ENCODE measurements at places on chromosomes 12 and 14.
A peak's percentile ranks its signal among the peaks of the same experiment; 100 is the strongest.

- DNase-seq: no peak
Observed at GRCh38 chr14:31970744-31971143, 106.4 kb upstream of the ARHGAP5 start.

- peak; percentile 52 for DNase-seq
Observed at GRCh38 chr12:89709995-89710872, 1.6 kb upstream of the ATP2B1 start.

DNA sequence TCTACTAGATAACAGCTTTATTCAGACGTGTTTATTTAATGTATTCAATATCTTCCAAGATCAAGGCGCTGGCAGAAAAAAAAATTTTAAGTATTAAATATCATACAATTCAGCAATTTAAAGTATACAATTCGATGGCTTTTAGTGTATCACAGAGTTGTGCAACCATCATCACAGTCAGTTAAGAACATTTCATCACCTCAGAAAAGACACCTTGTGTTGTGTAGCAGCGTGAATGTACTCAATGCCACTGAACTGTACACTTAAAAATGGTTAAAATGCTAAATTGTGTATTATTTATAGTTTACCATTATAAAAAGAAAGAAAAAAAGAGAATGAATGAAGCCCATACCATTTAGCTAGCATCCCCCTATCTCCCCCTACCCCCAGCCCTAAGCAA is 96.4 kb downstream of the RIN3 start:
- no peak for DNase-seq

DNA sequence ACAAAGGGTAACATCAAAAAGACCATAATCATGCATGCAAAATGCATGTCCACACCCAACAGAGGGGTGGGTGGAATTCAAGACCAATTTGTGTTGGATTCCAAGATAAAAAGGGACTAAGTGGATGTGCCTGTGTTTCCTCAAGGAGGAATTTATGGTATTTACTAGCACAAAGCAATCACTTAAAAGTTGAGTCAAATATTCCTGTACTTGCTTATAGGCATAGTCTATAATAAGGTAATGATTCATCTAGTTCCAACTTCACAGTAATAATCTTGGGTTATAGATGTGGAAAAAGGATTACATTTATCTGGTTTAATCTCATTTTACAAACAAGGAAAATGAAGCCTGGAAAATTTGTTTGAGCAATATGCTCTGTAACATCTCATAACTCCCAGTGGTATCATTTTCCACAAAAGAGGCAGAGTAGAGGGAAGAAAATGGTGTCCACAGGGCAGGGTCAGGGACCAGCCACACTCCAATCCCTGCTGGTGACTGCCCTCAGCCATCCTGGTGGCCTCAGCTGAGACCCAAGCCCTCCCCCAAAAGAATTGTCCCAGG is 80.8 kb upstream of the REP15 start:
- no peak for DNase-seq

- DNase-seq: no peak
Observed at GRCh38 chr14:104980611-104981531, 2.7 kb upstream of the AHNAK2 start.

- DNase-seq: no peak
Observed at GRCh38 chr12:116630762-116631161, 71.6 kb downstream of the MAP1LC3B2 start.

- no peak for DNase-seq
Observed at GRCh38 chr12:76037130-76038103, 5.8 kb upstream of the PHLDA1 start.

DNA sequence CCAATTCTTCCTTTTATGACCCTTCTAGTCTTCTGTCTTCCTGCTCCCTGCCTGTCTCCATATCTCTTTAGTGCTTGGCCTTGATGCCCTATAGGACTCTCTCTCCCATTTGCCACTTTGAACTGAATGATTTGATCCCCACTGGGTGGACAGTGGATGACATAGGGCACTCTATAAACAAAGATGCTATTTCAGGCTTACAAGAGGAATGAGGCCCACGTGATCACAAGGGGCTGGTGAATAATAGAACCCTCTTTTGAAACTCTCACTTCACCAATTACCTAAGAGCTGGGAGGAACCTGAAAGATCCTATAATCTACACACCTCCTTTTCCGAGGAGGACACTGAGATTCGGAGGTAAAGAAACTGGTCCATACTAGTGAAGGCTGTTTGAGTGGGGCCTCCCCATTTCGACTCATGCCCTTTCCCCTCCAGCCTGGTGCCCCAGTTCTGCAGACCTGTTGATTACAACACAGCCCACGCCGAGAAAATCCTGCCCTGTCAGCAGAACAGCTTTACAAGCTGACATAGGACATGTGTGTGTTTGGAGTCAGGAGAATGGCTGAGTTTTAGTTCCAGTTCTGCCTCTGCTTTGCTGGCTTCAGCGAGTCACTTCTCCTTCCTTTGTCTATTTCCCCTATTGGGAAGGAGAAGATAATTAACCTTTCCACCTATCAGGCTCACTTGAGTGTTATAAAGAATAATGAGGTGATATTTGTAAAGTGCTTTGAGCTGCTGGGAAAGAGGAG is 400.3 kb downstream of the ZFP36L1 start:
- DNase-seq: no peak

DNA sequence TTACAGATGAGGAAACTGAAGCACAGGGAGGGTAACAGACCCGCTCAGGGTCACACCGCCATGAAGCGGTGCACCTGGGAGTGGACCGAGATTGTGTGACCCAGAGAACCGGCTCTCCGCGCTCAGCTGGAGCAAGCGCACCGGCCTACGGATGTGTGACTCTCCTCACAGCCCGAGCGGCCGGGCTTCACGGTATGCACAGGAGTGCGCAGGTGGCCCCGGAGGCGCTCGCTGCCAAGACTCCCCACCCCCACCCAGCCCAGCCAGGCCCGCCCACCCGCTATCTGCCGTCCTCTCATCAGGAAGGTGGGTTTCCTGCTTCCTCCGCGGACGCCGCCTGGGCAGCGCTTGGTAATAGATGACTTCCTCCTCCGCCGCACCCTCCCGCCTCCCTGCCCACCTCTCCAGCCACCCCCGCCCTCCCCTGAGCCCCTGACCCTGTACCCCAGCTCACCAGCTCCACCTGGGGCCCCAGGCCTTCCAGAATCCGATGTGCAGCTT is 110.7 kb downstream of the NCOR2 start:
- DNase-seq: no peak

DNA sequence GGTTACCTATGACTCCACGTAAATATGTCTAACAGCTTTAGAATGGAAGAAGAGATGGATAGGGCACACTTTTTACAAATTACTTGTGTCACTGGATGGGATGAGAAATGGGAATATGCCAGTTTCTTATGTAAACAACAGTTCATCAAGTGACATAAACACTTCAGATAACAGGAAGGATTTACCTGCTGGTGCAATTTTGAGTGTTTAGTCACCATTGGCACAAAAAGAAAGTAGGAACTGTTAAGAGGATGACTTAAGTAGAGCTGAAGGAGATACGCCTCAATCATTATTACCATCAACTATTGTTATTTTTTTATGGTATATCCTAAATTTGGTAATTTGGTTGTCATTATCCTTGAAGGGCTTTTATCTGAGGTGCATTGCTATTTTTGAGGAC is 83.2 kb downstream of the RMST start:
- DNase-seq: no peak

DNA sequence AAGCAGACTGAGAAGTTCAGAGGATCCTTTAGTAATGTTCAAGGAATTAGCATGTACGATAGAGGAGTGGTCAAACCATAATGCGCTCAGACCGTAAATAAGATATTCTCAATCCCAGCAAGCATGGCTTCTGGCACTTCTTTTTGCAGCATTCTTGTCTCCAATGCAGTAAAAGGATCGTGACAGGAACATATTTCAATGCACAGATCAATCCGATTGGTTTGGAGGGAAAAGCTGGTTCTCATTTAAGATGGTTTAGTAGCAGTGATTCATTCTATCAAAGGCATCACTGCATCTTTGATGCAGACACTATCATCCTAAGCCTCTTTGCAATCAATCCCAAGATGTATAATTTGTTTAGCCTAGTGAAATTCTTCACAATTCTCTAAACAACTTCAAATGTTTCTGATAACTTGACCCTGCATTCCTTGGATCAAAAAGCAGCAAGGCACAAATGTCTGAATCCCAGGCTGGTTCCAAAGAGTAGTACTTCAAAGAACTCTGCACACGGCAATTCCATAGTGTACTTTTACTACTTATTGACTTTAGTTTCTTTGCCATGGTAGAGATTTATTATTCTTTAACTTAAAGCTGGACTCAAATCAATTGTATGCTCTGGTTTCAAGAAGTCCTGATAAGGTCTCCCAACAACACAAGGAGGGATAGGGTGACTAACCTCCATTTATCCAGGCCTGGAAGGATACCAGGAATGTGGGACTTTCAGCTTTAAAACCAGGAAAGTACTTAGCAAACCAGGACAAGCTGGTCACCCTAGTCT is 96.8 kb upstream of the MDM1 start:
- no peak for DNase-seq

GRCh38 chr12:11834104-11834812 is 184.8 kb downstream of the ETV6 start:
- DNase-seq: no peak

- DNase-seq: no peak
Observed at GRCh38 chr12:57031138-57031725, 14.9 kb upstream of the TAC3 start.

DNA sequence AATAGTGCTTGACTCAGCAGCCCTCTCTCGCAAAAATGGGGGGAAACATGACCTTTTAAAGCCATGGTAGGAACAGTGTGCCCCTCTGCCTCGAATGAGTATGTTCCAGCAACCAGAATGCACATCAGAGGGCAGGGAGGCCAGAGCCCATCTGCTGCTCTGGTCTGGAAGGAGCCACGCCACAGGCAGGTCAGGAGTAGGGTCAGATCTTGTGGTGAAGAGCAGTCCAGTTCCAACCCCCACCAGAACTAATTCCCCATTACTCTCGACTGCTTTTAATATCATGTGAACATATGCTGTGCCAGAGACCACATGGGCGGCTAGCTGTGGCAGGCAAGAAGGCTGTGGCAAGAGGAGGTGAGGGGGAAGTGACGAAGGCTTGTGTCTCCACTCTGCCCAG is 34.6 kb upstream of the TMX1 start:
- DNase-seq: no peak

- no peak for DNase-seq
Observed at GRCh38 chr14:91041450-91041849, 19.0 kb downstream of the RPS6KA5 start.

GRCh38 chr12:109544955-109545531 is 28.3 kb downstream of the MMAB start:
- DNase-seq: no peak

DNA sequence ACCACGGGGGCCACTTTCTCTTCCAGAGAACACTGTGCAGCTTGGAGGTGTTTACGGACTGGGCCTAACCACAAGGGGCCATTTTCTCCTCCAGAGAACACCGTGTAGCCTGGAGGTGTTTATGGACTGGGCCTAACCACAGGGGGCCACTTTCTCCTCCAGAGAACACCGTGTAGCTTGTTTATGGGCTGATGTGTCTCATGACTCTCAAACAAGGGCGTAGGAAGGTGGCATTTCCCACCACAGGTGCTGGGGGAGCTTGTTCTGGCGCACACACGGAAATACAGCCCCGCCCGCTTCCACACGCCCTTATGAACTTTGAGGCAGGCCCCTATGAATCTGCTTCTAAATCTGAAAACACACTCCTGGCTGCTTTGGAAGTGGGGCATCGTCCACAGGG is 174.6 kb upstream of the SFSWAP start:
- no peak for DNase-seq

- no peak for DNase-seq
Observed at GRCh38 chr14:33127531-33127930, 188.9 kb downstream of the NPAS3 start.

GRCh38 chr12:92194561-92194960 is 48.9 kb upstream of the BTG1 start:
- DNase-seq: no peak

DNA sequence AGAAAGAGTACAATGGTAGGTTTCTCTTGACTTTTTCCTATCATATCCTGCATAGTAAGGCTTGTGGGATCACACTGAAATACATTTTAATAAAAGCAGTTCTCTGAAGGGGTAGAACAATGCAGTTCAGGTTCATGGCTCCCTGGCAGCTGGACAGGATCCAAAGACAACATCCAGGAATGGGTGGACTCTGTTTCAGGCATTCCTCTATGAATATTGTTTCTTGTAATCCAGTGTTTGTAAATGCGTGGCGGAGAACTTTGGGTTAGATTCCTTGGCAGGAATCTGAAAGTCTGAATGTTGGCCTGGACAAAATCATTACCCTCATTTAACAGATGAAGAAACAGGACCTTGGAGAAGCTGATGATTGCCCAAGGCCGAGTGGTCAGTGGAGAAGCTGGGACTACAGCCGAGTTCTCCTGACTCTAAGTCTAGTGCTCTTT is 43.5 kb downstream of the SYNE2 start:
- DNase-seq: no peak

DNA sequence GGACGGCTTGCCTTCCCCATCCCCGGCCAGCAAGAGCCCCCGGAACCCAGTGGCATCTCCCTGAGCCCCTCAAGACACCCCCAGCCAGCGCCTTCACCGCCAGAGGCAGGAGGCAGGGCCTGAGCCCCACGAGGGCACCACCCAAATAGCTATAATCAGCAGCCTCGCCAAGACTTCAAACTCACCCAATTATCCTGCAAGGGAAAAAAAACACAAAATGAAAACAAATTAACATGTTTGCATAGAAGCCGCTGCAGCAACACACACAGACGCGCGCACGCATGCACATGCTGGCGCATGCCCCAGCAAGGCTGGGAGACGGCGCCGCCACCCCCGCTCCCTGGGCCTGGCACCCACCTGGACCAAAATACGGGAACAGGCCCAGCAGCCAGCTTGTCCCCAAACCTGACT is 15.8 kb downstream of the FAM222A start:
- no peak for DNase-seq

DNA sequence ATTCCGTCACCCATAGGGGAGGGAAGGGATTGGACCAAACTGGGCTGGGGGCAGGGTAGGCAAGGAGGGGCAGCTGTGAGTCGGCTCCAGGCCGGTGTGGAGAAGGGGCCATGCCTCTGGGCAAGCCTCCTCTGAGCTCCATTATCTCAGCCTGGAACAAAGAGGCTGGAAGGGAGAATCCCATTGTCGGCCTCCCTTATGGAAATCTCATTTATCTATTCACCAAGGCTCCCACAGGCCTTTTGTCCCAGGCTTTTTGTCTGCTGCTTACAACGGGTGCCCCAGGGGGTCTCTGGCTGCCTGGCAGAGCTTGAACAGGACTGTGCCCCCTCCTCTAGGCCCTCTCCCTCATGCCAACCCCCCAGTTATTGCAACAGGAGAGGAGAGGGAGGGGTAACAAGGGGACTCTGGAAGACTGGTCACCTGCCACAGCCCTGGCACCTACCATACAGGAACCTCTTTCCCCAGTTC is 19.5 kb downstream of the FIGNL2 start:
- DNase-seq: no peak

GRCh38 chr12:97159377-97159776 is 252.3 kb downstream of the NEDD1 start:
- no peak for DNase-seq

DNA sequence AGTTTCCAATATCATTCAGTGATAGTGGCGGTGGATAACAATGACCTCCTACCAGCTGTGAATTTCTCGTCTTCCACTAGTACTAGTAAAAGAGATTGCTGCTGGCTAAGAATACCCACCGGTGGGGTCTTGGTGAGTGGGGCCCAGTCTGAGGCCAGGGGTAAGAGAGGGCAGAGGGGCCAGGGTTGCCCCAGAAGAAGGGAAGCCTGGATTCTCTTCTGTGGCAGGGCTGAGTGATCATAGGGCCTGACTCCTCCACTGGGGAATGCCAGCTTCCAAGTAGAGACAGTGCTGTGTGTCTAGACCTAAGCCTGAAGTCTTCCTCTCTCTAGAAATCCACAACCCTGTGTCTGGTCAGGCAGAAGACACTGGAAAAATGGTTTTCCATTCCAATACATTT is 5.8 kb upstream of the TMEM63C start:
- no peak for DNase-seq
